ENCODE measurements at places on chromosomes 2 and 18. TPM values are rescaled to one million over a fixed set of nuclear protein-coding genes. Genes with fewer than 3 reads are reported as not detected.

The POTEI gene
- not detected for total RNA-seq

The ZNF396 gene
- total RNA-seq, result 2.0 TPM

The PROC gene
- not detected for total RNA-seq

The C2orf81 gene
- 1.9 TPM for total RNA-seq

The SCTR gene
- not detected for total RNA-seq
